Gastrocnemius medialis (tissue), 4 donors: ENCODE measurements at places on chromosomes 1 and 21.

DNA sequence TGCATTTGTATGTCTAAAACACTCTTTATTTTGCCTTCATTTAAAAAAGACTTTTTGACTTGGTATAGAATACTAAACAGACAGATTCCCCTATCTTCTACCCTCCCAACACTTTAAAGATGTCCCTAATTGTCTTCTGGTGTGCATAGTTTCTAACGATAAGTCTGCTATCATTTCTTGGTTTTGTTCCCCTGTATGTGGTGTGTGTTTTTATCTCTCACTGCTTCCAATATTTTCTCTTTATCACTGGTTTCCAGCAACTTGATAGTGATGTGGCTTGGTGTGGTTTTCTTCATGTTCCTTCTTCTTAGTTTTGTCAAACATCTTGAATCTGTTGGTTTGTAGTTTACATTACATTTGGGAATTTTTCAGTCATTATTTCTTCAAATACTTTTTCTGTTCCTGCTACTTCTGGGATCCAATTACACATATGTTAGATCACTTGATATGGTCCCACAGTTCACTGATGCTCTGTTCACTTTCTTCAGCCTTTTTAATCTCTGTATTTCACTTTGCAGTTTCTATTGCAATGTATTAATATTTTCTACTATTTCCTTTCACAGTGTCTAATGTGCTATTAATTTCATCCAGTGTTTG lies 23.2 kb downstream of the F5 start:
- no peaks in the 10 kb centered on the region for H3K4me1 ChIP-seq
- no peak overlapping the region for H3K4me3 ChIP-seq
- no peaks in the 10 kb centered on the region for H3K36me3 ChIP-seq
- no peak for DNase-seq
- H3K27me3 ChIP-seq, result no peaks in the 10 kb centered on the region

DNA sequence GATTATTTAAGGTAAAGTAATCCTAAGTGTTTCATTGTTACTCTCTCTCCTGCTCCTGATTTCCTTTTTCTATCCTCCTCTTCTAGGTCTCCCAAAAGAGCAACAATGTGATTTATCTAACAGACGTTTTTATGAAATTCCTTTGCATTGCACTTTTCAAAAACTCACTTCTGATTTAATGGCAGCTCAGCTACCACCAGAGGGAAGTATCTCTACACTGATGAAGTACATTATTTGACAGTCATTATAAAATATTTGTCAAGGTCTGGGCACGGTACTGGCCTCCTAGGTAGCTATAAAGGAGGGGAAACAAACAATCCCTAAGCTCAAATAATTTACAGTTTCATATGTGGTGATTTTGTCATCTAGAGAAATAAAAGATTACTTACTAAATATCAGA lies 15.6 kb downstream of the TMPRSS15 start:
- H3K36me3 ChIP-seq, result no peaks in the 10 kb centered on the region
- no peaks in the 10 kb centered on the region for H3K4me1 ChIP-seq
- DNase-seq, result no peak

- H3K27me3 ChIP-seq, result no peaks in the 10 kb centered on the region
- DNase-seq, result no peak
- no peaks in the 10 kb centered on the region for H3K4me1 ChIP-seq
- H3K27ac ChIP-seq, result no peak overlapping the region
- H3K4me3 ChIP-seq, result no peak overlapping the region
Measured at GRCh38 chr1:119795261-119796200, 15.7 kb downstream of the REG4 start.

DNA sequence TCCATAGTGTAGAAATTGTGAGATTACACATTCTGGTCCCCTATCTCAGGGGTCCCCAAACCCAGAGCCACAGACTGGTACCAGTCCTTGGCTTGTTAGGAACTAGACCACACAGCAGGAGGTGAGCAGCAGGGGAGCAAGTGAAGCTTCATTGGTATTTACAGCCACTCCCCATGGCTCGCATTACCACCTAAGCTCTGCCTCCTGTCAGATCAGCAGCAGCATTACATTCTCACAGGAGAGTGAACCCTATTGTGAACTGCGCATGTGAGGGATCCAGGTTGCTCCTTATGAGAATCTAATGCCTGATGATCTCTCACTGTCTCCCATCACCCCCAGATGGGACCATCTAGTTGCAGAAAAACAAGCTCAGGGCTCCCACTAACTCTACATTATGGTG lies 229.7 kb upstream of the IRF2BP2 start:
- DNase-seq, result no peak
- no peak overlapping the region for H3K4me3 ChIP-seq
- peaks cover 8% of the 10 kb centered on the region for H3K4me1 ChIP-seq
- H3K27ac ChIP-seq, result no peak overlapping the region

- peak overlapping the region; percentile 4 for H3K4me3 ChIP-seq
- no peak for DNase-seq
- no peaks in the 10 kb centered on the region for H3K36me3 ChIP-seq
- H3K27ac ChIP-seq, result peak overlapping the region; percentile 54
- peaks cover 23% of the 10 kb centered on the region for H3K4me1 ChIP-seq
Measured at GRCh38 chr1:28927648-28928313, 13.4 kb downstream of the EPB41 start.

GRCh38 chr1:91553177-91553591 lies 52.5 kb downstream of the CDC7 start:
- no peak overlapping the region for H3K4me3 ChIP-seq
- H3K4me1 ChIP-seq, result peaks cover 7% of the 10 kb centered on the region
- no peaks in the 10 kb centered on the region for H3K36me3 ChIP-seq
- no peak for DNase-seq

DNA sequence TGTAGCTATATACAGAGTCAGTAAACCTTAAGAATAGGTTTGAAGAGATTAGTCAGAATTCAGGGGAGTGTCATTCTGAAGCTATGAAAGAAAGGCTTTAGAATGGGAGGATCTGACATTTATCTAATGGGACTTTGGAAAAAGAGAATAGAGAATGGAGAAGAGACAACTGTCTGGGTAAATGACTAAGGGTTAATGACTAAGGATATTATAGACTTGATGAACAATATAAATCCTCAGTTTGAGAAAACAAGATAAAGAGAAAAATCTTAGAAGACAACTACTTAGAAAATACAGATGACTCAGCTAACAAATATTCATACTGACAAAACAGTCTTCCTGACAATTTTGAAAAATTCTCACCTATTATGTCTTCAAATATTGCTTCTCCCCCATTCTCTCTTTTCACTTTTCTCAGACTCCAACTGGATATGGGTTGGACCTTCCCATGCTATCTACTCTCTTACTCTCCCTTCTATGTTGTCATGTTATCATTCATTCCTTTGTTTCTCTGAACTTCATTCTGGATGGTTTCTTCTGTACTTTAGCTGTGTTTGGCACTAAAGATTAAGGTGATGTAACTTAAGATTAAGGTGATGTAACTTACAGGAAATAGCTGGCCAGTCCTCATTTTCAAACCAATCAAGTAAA lies 20.4 kb downstream of the SLC16A1 start:
- H3K36me3 ChIP-seq, result no peaks in the 10 kb centered on the region
- H3K27me3 ChIP-seq, result no peaks in the 10 kb centered on the region
- H3K4me3 ChIP-seq, result no peak overlapping the region
- peaks cover 37% of the 10 kb centered on the region for H3K4me1 ChIP-seq

DNA sequence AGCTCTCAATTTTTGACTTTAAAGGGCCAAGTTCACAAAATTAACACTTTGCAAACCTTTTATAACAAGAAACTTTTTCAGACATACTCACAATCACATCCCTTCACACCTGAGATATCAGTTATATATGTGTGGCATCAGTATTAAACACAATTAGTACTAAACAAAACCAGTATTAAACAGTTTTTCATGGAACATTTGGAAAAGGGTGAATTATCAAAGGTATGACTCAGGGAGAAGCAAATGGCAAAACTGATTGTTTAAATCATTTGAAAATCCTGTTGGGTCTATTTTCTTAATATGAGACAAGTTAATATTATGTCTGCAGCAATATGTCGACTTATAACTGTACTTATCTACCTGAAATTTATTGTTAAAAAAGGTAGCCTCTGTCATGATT lies 587.3 kb downstream of the NEGR1 start:
- H3K36me3 ChIP-seq, result no peaks in the 10 kb centered on the region
- no peak overlapping the region for H3K4me3 ChIP-seq
- no peaks in the 10 kb centered on the region for H3K4me1 ChIP-seq

DNA sequence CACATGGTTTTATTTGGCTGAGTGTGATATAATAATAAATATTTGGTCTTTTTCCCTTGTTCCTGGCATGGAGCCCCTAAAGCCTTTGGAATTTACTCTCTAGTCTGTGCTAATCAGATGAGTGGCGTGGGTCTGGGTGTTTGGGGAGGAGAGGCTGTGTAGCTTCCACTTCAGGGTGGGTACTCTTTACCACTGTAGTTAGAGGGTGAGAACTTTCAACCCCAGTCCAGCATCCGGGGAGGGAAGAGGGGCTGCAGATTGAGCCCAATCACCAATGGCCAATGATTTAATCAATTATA lies 20.0 kb downstream of the USP25 start:
- H3K4me3 ChIP-seq, result no peak overlapping the region
- no peak for DNase-seq
- H3K27me3 ChIP-seq, result no peaks in the 10 kb centered on the region
- H3K27ac ChIP-seq, result no peak overlapping the region
- peaks cover 73% of the 10 kb centered on the region for H3K4me1 ChIP-seq

DNA sequence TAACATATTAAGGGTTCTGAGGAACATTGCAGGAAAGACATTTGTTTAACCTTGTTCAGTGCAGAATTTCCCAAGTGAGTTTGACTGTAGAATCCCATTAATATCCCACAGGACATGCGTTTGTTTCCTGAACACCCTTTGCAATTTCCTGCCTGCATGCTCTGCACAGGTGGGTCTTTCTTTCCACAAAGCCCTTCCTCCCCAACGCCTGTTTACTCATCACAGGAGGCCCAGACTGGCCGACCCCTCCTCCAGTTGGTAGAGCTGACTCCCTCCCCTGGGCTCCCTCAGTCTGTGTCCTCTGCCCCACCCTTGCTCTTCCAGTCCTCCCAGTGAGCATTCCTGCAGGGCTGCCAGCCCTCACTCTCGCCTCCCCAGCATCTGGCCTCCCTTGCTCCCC lies 47.5 kb upstream of the CTPS1 start:
- H3K27me3 ChIP-seq, result no peaks in the 10 kb centered on the region
- no peak overlapping the region for H3K4me3 ChIP-seq
- DNase-seq, result no peak

- H3K4me3 ChIP-seq, result no peak overlapping the region
- H3K36me3 ChIP-seq, result no peaks in the 10 kb centered on the region
- H3K4me1 ChIP-seq, result no peaks in the 10 kb centered on the region
- H3K27ac ChIP-seq, result no peak overlapping the region
Measured at GRCh38 chr1:53601031-53601745, 137.8 kb downstream of the GLIS1 start.

DNA sequence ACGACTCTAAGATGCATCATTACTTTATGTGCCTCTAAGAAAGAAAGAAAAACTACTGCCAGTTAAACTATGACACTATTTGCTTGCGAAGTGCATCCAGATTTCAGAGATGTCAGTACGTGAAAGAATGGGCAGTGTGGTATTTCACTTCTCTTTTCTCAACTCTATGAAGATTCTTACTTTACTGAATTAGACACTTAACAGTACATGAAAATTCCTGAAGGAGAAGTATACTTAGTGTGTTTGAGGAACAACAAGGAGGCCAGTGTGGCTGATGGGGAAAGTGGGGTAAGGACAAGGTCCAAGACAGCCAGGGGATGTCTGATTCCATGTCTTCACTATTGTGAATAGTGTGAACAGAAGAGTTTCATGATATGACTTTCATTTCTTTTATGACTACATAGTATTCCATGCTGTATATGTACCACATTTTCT lies 53.9 kb upstream of the HSD17B7 start:
- H3K36me3 ChIP-seq, result no peaks in the 10 kb centered on the region
- H3K4me3 ChIP-seq, result no peak overlapping the region
- H3K4me1 ChIP-seq, result peaks cover 21% of the 10 kb centered on the region
- no peak overlapping the region for H3K27ac ChIP-seq
- no peaks in the 10 kb centered on the region for H3K27me3 ChIP-seq

GRCh38 chr1:79353224-79353623 lies 346.7 kb upstream of the ADGRL4 start:
- H3K4me3 ChIP-seq, result no peak overlapping the region
- DNase-seq, result no peak
- no peaks in the 10 kb centered on the region for H3K36me3 ChIP-seq
- no peak overlapping the region for H3K27ac ChIP-seq
- no peaks in the 10 kb centered on the region for H3K4me1 ChIP-seq

DNA sequence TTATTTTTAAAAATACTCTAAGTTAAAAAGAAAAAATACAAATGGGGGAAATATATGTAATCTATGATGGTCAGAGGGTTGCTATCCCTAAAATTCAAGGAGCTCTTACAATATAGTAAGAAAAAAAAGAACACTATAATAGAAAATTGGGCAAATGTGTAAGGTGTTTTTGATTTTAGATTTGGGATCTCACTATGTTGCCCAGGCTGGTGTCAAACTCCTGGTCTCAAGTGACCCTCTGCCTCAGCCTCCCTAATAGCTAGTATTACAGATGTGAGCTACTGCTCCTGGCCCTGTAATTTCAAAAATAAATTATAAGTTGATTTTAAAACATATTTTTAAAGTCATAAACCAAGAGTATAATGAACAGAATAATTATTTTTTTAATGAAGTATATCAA lies 45.9 kb downstream of the CDC42BPA start:
- H3K27ac ChIP-seq, result no peak overlapping the region
- H3K4me3 ChIP-seq, result no peak overlapping the region
- H3K27me3 ChIP-seq, result no peaks in the 10 kb centered on the region
- H3K4me1 ChIP-seq, result peaks cover 22% of the 10 kb centered on the region
- no peaks in the 10 kb centered on the region for H3K36me3 ChIP-seq
- DNase-seq, result no peak

DNA sequence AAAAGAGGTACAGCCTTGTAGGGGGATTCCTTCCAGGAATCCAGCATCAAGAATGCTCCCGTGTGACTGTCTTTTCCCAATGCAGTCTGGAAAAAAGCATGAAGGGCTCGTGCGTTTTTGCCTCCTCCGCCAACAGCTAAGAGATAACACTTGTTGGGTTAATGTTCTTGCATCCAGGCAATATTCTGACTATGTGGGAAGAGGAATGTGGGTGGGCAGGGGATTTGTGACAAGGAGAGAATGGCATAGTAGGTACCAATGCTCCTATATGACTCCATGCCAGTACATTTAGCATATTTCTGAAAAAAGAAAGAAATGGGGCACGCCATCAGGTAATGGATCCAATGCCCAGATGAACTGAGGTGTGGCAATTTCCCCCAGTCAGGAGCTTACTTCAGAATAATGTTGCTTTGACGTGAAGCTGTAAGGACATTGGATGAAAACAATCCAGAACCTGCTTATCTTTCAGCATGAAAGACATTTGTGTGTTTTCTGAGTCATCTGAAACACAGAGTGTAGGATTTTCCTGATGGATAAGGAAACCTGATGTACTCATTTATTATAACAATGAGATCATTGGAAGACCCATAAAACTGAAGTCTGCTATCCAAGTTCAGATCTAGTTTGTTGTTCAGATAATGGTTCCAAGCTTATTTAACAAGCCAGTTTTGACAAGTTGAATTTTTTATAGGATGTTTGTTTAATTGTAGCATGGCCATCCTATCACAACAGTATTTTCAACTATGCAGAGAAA lies 105.5 kb downstream of the LYPLAL1 start:
- H3K27me3 ChIP-seq, result no peaks in the 10 kb centered on the region
- H3K36me3 ChIP-seq, result no peaks in the 10 kb centered on the region
- H3K27ac ChIP-seq, result no peak overlapping the region
- DNase-seq, result no peak

- peak overlapping the region; percentile 84 for H3K4me3 ChIP-seq
- peaks cover 8% of the 10 kb centered on the region for H3K36me3 ChIP-seq
- no peak for DNase-seq
- no peaks in the 10 kb centered on the region for H3K27me3 ChIP-seq
- H3K4me1 ChIP-seq, result peaks cover 3% of the 10 kb centered on the region
- peak overlapping the region; percentile 73 for H3K27ac ChIP-seq
Measured at GRCh38 chr1:11680270-11681070, 478 bp downstream of the MAD2L2 start.
